Naive thymus-derived CD4-positive, alpha-beta T cell (primary cell): ENCODE measurements at places on chromosomes 2 and 18. TPM values are rescaled to one million over a fixed set of nuclear protein-coding genes. Genes with fewer than 3 reads are reported as not detected.

DNA sequence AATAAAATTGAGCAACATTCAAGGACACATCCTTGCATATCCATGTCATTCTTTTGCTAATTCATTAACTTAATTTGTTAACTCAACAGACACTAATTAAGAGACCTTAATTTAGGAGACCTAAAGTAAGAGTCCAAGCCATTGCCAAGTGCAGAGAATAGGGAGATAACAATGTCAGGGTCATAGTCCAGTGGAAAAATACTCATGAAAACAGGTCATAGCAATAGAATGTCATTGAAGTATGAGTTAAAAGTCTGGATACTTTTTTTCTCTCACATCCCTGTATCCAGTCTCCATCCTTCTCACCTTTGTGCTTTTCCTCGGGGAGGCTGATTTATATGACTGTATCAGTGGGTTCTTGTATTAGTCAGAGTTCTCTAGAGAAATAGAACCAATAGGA lies 26.6 kb upstream of the DPP4 start:
- DNase-seq = no peak

- peak; percentile 71 for DNase-seq
Measured at GRCh38 chr2:10331027-10331701, 28.5 kb downstream of the HPCAL1 start.

GRCh38 chr2:232292395-232293154 lies 86.0 kb upstream of the ALPP start:
- DNase-seq = peak; percentile 31

GRCh38 chr2:5925604-5926003 lies 233.4 kb downstream of the SOX11 start:
- DNase-seq = no peak

- DNase-seq = no peak
Measured at GRCh38 chr18:61643884-61644647, 248.7 kb downstream of the RNF152 start.

SOCS6 gene
- total RNA-seq = 4.6 TPM

DNA sequence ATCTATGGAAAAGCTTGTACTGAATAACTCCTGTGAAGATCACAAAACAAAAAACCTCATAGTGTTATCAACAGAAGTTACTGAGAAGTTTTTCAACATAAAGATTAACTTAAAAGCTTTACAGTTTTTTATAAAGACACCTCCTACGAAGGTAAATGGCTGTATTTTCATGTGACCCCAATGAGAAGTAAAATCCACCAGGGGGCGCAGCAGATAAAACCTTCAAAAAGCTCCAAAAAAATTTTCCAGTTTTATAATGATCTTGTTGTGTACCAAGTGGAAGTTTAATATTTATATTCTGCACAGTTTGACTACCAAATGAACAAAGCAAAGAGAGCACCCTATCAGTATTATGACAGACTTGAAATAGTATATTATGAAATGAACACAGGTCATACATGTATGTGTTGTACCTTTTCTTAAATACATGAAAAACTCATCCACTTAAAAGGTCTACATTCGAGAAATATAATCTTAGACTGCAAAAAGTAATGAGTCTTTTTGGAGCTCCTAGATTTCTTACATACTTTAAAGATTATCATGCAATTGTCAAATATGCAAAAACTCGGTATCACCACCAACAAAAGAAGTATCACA lies 38.5 kb downstream of the PNO1 start:
- peak; percentile 65 for DNase-seq
